ENCODE measurements at places on chromosomes 1 and 21. TPM values are rescaled to one million over a fixed set of nuclear protein-coding genes. Genes with fewer than 3 reads are reported as not detected.

DNA sequence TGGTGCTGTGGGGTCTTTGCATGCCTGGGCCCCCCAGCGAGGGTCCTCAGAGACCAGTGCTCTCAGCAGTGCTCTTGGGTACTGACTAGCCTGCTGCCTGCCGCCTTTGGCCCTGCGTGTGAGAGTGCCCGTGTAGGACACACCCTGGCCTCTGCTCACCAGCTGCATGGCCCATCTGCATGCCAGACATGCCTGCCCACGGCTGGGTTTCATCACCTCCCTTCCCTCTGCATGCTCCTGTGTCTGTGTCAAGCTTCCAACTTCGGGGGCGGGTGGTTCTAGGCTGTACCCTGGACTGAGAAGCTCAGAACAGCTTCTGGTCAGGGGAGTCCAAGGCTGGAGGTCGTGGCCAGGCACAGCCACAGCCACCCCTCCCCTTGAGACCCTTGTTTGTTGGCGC is 56.9 kb downstream of the PTPRF start:
- no peak for DNase-seq
- no peaks in the 10 kb centered on the region for H3K4me1 ChIP-seq
- no peak overlapping the region for H3K4me3 ChIP-seq

DNA sequence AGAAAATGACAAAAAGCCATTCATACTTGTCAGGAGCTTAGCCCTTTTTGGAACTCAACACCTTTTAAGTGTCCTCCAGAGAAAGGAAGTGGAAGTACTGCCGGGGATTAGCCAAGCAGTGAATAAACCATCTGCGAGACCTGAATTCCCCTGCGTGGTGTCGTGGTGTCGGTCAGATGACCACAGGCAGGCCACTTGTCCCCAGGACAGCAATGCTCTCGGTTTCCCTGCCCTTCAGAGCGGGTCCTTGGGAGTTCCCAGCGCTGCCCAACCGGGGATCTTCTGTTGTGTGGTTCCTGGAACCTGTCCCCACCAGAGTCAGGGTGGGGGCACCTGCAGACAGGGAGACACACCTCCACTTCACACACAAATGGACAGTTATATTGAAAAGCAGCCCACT is 9.2 kb downstream of the GPR157 start:
- no peaks in the 10 kb centered on the region for H3K4me1 ChIP-seq
- DNase-seq: no peak
- no peaks in the 10 kb centered on the region for H3K36me3 ChIP-seq

GRCh38 chr1:184210862-184211261 is 159.3 kb downstream of the TSEN15 start:
- no peaks in the 10 kb centered on the region for H3K36me3 ChIP-seq
- H3K4me1 ChIP-seq: no peaks in the 10 kb centered on the region
- no peak for DNase-seq
- no peaks in the 10 kb centered on the region for H3K27me3 ChIP-seq

TPTE gene
- total RNA-seq: not detected

TMEM79 gene
- 6.1 TPM for total RNA-seq

GRCh38 chr1:68969441-68969840 is 472.6 kb upstream of the DEPDC1 start:
- no peaks in the 10 kb centered on the region for H3K27me3 ChIP-seq
- H3K36me3 ChIP-seq: no peaks in the 10 kb centered on the region
- no peak overlapping the region for H3K4me3 ChIP-seq
- DNase-seq: no peak
- H3K27ac ChIP-seq: no peak overlapping the region
- no peaks in the 10 kb centered on the region for H3K4me1 ChIP-seq

FCRL6 gene
- not detected for total RNA-seq

DNA sequence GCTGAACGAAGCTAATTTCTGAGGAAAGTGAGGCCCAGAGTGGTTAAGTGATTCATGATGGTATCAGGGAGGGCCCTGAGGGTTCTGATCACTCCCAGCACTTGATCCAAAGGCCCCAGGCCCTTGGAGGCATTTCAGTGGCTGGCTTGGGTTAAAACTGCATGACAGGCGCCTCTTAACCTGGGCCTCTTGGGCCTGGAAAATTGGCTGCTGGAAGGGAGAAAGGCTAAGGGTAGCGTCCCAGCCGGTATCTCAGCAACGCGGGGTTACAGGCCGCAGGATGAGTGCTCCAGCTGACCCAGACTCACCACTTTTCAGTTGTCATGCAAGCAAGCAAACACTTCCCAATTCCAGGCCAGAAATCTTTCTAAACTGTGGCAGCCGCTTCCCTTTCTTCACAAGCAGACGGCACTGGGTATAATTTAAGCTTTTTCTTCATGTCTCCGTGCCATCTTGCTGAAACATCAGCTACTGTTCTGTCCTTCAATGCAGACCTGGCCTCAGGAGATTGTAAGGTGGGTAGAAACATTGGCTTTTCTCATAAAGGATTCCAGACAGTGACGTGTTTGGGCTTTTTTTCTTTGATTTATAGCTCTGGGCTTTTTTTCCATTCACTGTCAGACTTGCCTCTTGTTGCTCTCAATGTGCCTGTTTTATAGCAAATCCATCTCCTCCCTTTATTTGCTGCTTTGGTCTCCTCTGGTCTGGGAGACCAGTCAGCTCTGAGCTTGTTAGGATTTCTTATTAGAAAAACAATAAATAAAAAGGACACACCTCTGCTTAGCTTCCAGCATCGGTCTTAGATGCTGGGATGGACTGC is 229.1 kb downstream of the KCNJ6 start:
- no peaks in the 10 kb centered on the region for H3K36me3 ChIP-seq
- no peak for DNase-seq
- no peak overlapping the region for H3K27ac ChIP-seq
- no peaks in the 10 kb centered on the region for H3K27me3 ChIP-seq
- no peaks in the 10 kb centered on the region for H3K4me1 ChIP-seq

DNA sequence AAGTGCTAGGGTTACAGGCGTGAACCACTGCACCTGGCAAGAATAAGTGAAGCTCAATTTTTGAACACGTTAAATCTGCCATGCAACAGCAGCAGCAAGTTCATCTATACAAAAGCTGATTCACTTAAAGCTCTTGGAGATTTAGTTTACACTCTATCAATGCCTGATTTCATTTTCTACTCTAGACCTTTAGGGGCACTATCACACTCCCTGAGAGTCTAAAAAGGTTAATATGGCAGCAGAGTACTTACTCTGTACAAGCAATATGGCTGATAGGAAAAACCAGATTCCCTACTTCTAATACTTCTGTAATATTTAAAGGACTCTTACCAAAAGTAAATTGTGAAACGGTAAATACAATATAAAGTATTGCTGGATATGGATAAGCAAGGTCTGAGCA is 4.8 kb downstream of the RBM34 start:
- DNase-seq: no peak
- H3K27ac ChIP-seq: no peak overlapping the region
- H3K4me3 ChIP-seq: no peak overlapping the region

SPAG17 gene
- not detected for total RNA-seq

DNA sequence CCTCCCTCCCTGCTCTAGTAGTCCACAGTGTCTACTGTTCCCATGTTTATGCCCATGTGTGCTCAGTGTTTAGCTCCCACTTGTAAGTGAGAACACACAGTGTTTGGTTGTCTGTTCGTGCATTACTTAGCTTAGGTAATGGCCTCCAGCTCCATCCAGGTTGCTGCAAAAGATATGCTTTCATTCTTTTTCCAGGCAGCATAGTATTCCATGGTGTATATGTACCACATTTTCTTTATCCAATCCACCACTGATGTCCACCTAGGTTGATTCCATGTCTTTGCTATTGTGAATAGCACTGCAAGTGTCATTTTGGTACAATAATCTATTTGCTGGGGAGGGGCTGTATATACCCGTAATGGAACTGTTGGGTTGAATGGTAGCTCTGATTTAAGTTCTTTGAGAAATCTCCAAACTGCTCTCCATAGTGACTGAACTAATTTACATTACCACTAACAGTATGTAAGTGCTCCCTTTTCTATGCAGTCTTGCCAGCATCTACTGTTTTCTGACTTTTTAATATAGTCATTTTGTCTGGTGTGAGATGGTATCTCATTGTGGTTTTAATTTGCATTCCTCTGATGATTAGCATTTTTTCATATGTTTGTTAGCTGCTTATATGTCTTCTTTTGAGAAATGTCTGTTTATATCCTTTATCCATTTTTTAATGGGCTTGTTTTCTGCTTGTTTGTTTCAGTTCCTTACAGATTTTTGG is 191.9 kb upstream of the DMRTA2 start:
- no peaks in the 10 kb centered on the region for H3K36me3 ChIP-seq
- H3K4me1 ChIP-seq: peaks cover 31% of the 10 kb centered on the region
- no peak overlapping the region for H3K27ac ChIP-seq

Measured in Karpas-422 (cell line).